Nephron progenitor cell (in vitro differentiated cells): ENCODE measurements at places on chromosomes 7 and 10.

GRCh38 chr10:116457488-116457887, 29.8 kb downstream of the PNLIPRP3 start:
- DNase-seq: no peak

- no peak for DNase-seq
Measured at GRCh38 chr7:151862606-151863381, 14.1 kb downstream of the PRKAG2 start.

DNA sequence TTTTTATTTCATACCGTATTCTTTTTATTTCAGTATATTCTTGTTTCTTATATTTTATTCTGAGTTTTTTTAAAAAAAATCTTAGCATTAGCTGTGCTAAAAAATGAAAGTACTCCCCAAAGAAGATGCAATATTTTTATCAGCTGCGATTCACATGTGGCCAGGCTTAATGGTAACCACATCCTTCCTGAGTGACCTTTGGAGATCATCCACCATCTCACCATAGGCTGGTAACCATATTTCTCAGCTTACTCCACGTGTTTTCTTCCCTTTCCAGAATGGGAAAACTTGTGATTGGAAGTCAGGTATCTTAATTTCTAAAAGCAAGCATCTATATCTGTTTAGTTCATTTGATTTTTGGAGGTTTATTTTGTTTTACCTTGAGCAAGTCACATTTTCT, 18.8 kb upstream of the LIPM start:
- DNase-seq: no peak

GRCh38 chr7:106281127-106281526, 3.7 kb downstream of the NAMPT start:
- DNase-seq: no peak

DNA sequence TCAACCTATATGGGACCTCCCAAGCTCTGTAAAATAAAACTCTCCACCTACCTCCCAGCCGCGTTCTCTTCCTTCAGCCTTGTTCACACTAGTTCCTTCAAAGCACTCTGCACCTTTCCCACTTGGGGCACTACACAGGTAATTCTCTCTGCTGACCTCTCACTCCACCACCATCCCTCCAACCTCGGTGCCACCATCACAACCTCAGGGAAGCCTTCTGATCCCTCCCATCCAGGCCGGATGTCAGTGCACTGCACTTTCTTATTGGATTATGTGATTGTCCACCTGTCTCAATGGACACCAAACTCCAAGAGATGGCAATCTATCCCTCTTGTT, 7.0 kb downstream of the LARP4B start:
- DNase-seq: no peak

GRCh38 chr10:13335881-13336280, 12.2 kb downstream of the SEPHS1 start:
- DNase-seq: no peak

- DNase-seq: no peak
Measured at GRCh38 chr10:48460182-48460581, 144.7 kb downstream of the ARHGAP22 start.

DNA sequence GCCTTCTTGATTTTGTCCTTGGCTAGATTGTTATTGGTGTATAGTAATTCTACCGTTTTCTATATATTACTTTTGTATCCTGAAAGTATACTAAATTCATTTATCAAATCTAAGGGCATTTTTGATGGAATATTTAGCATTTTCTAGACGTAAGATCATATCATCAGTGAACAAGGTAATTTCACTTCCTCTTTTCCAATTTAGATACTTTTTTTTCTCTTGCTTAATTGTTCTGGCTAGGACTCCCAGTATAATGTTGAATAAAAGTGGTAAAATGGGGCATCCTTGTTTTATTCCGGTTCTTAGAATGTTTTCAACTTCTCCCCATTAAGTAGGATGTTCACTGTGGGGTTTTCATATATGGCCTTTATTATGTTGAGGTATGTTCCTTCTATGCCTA, 260.7 kb downstream of the POLR1F start:
- no peak for DNase-seq

DNA sequence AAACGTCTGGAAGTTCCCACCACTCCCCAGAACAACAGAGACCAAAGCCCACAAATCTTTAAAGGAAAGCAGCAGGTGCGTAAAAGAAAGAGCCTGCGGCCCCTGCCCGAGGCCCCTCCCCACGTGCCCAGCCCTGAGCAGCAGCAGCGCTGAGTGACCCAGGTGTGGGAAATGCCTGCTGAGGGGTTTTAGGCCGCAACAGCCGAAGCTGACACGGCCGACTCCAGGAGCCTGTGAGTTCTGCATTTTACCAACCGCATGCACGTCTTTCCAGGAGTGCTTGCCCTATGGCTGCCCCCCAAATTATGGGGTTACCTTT, 1.6 kb upstream of the KNDC1 start:
- no peak for DNase-seq

DNA sequence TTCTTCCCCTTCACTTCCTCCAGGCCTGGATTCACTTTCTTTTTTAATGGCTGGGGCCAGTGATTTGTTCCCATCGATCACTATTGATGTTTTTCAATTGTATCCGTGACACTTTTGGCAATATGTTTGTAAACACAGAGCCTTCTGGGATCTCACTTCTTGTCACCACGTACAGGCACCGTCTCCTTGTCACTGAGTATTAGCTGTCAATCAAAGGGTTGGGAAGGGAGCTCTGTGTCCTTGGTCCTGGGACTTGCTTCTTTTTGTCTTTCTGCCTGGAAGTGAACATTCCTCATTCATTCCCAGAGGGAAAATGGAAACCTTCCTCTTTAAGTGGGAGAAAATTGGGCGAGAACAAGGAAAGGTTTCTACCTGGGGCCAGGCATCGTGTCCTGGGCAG, 157.4 kb downstream of the PLXNA4 start:
- DNase-seq: no peak

DNA sequence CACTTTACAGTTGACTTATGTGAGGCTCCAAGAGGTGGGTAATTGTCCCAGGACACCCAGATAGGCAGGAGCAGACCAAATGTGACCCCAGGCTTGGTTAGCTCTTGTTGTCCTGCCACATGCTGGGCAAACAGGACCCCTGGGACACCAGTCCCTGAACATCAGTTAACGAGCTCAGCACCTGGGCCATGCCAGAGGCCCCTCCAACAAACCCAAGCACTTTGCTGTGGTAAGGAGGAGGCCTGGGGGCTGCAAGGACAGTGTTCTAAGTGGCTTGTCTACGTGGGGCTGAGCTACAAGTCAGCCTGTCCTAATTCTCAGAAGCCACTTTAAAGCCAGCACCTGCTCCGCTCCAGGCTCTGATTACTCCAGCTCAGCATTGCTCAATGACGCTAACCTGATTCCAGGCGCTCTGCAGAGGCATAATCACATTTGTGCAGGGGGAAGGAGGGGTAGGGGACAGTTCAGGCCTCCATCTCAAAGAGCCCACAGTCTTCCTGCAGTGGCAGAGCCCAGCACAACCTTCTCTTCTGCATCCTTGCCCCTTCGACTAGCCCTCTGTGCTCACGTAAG, 57.2 kb downstream of the DDC start:
- DNase-seq: no peak

DNA sequence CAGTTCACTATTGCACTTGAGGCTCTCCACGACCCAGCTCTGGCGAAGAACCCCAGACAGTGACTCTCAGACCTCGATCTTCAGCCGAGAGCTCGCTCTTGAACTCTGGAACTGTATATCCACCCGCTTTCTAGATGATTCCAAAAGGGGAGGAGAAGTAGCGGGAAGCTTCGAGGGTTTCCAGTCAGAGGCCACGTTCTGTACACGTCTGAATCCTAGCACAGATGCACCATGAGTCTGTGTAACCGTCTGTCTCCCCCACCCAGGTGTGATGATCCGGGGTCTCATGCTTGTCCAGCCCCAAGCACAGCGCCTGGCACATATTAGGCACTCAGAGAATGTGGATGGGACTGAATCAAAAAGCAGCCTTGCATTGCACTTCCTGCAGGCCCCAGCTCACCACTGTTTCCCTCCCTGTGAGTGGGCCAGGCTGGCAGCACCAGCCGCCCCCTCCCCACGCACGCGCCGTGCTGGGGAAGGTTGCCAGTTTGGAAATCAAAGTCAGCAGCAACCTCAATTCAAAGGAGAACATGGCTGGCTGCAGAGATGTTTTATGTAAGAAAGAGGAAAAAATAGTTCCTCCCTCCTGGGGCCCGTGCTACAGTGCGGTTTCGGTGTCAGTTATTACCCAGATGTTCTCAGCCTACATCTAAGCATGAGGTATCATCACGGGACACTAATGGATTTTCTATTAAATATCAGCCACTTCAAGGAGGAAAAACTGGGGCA, 5.7 kb downstream of the GRID2IP start:
- no peak for DNase-seq

DNA sequence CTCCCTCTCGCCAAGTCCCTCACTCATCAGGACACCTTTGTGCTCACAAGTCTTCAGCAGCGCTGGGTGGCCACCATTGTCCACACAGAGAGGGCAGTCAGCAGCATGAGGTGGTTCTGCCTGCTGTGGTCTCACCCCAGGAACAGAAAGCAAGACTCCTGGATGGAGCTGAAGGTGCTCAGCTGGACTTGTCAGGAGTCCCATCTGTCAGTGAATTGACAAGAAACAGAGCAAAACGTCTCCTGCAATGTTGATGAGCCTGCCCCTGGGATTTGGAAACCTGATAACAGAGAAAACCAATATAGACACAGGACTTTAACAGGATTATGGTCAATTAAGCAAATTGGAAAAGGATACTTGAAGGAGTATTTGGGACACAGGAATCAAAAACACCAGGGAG, 122.2 kb upstream of the PRSS58 start:
- DNase-seq: no peak

DNA sequence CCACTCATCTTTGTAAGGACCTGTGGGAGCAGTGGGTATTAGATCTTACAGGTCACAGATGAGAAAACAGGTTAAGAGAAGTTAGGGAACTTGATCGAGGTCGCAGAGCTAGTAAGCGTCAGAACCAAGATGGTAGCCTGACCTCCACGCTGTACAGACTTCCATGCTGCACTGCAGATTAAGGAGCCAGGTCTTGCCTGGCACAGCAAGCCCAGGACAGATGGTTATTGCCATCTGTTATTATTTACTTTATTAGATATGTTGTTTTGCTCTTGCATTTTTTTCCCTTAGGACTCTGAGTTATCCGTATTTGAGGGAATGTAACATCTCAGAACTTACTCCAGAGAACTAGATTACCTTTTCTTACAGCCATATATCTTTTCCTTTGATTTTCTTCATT, 147.2 kb downstream of the NSUN6 start:
- no peak for DNase-seq

DNA sequence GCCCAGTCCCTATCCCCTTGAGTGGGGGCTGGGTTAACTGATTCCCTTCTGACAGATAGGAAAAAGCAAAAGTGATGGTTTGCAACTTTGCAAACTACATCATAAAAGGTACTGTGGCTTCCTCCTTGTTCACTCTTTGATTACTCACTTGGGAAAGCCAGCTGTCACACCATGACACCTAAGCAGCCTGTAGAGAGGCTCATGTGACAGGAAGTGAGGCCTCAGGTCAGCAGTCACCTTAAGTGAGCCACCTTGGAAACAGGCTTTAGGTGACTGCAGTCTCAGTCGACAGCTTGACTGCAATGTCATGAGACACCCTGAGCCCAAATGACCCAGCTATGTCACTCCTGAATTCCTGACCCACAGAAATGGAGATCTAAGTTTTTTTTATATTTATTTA, 4.3 kb upstream of the CHCHD2 start:
- DNase-seq: no peak
